ENCODE measurements at places on chromosomes 16 and 17.

DNA sequence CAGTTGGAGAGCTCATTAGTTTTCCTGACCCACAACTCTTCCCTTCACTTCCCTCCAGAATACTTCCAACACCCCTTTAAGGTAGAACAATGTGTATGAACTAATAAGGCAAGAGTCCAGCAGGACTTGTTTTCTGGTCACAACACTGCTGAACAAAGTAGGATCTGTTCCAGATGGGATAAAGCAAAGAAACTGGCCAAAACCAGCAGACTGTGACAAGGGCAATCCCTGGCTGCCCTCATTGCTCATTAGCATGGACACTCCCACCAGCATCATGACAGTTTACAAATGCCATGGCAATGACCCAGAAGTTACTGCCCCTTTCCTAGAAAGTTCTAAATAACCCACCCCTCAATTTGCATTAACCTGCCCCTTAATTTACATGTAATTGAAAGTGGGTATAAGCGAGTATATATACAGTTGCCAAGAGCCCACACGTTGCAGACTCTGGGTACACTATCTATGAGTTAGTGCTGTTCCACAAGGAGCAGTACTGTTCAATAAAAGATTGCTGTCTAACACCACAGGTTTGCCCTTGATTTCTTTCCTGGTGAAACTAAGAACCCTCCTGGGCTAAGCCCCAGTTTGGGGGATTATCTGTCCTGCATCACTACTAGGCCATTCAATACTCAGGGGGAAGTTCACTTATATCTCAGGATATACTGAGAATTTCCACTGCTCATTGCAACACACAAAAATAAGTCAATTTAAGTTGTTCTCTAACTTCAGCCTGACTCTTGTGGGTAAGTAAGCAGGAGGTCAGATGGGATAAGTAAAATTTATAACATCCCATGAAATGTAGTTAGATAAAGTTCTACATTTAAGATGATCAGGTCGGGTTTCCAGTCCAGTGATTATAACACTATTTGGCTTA is 82.3 kb downstream of the SSH2 start:
- DNase-seq: no peak

DNA sequence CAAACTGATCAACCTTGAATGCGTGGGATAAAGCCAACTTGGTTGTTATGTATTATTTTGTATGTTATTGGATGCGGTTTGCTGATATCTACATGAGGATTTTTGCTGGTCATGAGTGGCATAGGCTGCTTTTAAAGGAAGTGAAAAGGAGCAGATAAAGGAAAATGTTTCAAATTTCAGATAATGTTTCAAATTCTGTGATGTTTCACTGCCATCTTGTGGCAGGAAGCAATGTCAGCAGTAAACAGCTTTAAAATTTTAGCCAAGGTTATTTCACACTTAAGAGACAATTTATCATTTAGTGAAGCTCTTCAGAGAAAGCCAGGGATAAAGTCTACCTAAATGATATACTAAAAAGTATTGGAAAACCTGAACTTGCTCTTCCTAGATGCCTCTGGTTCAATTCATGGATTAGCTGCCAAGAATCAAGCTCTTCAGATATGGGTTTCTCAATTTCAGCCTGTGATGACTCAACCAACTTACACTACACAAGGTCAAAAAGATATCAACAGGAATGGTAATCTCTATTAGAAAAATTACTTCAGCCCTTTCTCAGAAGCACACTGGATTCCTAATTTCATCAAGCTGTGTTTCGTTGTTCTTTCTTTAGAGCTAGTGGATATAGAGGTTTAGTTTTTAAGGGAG is 136.0 kb upstream of the C17orf78 start:
- DNase-seq: peak; percentile 23

DNA sequence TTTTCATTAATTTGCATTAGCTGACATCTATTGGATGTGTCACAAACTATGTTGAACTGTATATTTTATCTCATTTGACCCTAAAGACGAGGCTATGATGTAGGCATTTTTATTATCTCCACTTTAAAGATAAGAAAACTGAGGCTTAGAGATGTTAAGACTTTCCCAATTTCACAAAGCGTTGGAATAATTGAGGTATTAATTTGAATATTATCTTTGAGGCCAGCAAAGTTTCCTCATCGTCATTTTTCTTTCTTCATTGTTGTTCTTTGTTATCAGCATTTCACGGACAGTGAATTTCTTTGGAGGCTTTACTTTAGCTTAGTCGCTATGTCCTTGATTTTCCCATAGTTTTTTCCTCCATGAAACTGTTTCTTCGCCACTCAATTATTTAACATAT is 227.5 kb upstream of the MYOCD start:
- DNase-seq: no peak

DNA sequence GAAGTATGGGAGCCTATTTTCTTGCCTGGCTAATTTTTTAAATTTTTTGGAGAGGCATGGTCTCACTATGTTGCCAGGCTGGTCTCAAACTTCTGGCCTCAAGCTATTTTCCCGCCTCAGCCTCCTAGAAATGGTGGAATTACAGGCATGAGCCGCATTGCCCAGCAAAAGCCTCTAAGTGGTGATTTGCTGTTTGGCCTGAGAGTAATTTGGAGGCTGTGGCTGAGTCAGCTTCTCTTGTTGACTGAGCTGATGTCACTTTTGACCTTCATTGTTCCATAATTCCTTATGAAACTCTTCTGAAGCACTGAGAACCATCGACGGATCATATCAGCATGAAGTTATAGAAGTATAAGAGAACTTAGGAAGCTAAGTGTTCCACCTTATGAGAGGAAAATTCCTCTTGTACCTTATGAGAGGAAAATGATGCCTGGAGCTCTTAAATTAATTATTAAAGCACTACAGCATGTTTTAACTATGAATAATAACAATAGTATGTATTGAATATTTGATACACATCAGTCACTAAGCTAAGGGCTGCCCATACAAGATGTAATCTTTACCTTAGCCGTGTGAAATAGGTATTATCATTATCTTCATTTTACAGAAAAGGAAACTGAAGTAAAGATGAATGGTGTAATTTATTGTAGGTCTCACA is 220.8 kb upstream of the MON1B start:
- DNase-seq: no peak

GRCh38 chr17:82236142-82236971 is 7.5 kb downstream of the SLC16A3 start:
- DNase-seq: peak; percentile 57

DNA sequence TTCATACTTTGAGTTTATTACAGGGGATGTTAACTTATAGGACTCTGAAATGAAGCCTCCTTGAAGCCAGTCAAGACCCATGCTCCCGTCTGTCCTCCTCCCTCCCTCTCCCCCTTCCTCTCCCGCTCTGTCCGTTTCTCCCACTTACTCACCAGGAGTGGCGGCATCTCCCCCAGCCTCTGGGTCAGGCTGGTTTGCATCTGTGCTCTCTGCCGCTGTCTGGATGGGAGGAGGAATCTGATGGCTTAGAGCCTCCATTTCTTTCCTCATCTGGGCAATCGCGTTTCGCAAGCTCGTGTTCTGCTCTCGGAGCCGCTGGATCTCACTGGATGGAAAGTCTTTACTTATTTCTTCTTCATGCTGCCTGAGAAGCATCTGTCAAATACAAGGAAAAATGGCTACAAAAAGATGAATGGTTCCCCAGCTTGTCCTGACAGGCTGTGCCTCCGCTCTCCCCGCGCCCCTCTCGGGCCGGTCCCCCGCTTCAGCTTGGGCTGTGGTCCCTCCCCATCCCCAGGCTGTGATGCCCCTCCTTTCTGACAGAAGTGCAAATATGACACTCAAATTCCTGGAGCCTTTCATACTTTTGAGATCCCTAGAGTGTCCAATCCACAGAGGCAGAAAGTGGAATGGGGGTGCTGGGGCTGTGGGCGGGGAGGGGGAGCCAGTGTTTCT is 40.0 kb downstream of the CCDC57 start:
- DNase-seq: no peak

DNA sequence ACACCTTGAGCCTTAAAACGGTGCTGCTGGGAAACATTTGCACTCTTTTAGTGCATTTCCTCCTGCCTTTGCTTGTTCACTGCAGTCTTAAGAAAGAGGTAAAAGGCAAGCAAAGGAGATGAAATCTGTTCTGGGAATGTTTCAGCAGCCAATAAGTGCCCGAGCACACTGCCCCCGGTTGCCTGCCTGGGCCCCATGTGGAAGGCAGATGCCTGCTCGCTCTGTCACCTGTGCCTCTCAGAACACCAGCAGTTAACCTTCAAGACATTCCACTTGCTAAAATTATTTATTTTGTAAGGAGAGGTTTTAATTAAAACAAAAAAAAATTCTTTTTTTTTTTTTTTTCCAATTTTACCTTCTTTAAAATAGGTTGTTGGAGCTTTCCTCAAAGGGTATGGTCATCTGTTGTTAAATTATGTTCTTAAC is 4.4 kb downstream of the SOX9 start:
- DNase-seq: peak; percentile 83

DNA sequence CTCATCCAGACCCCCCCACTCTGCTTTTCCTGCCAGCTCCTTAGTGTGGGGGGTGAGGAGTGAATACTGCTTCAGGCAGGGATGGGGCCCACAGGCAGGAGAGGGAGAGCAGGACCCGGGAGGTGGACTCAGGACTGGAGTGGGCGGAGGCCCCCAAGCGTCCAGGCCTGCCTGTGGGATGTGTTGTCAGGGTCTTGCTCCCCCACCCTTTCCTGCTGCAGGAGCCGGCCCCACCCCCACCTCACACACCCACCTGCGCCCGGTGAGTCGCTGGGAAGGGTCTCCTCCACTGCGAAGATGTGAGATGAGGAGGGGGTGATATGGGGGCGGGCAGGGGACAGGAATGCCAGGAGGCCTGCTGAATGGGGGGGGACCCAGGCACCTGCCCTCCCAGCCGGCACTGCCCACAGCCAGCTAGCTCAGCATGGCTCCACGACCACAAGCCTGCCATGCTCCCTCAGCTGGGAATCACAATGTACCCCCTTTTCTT is 1.1 kb downstream of the FAM171A2 start:
- DNase-seq: no peak

DNA sequence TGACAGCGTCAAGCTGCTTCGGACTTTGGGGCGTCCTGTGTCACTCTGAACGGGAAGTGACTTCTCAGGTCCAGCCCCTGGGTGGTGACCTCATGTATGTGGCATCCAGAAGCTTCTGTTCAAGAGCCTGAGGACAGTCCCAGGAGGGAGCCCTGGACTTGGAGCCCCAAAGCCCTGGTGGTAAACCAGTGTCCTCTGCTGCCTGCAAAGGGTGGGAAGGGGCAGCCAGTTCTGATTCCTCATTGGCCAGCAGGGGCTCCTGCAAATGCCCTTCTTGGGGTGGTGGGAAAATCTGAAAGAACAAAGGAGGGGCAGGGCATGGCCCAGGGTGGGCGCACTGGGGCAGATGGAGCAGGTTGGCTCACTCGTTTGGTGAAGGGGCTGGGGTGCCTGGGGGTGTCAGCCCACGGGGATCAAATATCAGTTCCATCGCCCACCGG is 1.6 kb downstream of the OSGIN1 start:
- DNase-seq: no peak

- no peak for DNase-seq
Measured at GRCh38 chr16:81657224-81657623, 121.9 kb upstream of the PLCG2 start.

DNA sequence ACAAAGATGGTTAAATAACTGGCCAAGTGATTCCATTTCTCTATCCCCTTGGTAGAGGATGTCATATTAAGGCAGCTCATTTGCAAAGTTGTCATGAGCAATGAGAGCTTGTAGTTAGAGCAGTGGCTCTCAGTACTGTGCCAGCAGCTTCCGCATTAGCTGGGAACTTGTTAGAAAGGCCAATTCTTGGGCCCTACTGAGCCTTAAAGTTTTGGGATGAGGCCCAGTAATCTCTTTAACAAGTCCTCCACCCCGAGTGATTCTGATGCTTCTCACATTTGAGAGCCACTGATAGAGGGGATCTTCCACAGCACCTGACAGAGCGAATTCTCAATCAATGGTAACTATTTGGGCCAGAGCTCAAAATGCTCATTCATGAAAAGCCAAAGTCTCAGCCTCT is 20.2 kb upstream of the CCL1 start:
- DNase-seq: no peak

All from NCI-H2171 treated with DMSO at 0.1 percent for 48 hours (cell line).